ENCODE measurements at places on chromosomes 16 and 17.

DNA sequence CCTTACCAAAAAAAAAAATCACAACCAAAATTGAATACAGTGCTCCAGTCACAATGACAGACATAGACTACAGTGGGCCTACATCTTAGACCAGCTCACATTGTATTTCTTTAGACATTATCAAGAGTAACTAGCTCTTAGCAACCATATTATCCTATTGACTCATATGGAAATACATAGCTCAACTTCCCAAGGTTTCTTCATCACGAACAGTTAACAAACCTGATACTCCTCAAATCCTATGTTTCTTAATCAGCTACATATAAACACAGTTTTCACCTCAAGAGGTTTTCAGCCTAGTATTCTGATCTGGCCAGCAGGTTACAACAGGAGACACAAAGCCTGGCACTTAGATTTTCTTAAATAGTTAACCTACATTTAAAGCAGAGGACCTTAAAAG lies 29.7 kb downstream of the CMC2 start:
- no peak for DNase-seq

- DNase-seq: no peak
Measured at GRCh38 chr16:9012848-9013507, 49.3 kb upstream of the USP7 start.

- DNase-seq: no peak
Measured at GRCh38 chr16:66928702-66929388, 3.5 kb upstream of the RRAD start.

GRCh38 chr16:60142619-60143347 lies 1408.7 kb upstream of the GOT2 start:
- no peak for DNase-seq

DNA sequence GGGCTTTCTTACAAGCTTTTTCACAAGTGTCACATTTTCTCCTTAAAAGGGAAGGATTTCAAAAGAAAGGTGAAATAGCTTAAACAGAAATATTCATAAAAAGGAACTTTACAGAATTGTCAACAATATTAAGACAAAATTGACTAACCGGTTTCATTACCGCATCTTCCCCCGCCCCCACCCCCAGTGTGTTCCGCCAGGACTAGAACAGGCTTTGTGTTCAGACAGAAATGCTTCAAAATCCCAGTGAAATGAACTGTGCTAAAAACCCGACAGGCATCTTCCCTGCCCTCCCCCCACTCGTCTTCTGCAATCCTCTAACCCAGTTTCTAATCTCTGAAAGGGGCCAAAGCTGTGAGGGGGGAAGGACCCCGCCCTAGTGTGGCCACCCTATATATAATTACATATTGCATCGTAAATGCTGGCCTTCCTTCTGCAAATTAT lies 990 bp upstream of the ROGDI start:
- no peak for DNase-seq

GRCh38 chr16:57366544-57367040 lies 5.7 kb upstream of the CX3CL1 start:
- DNase-seq: no peak

DNA sequence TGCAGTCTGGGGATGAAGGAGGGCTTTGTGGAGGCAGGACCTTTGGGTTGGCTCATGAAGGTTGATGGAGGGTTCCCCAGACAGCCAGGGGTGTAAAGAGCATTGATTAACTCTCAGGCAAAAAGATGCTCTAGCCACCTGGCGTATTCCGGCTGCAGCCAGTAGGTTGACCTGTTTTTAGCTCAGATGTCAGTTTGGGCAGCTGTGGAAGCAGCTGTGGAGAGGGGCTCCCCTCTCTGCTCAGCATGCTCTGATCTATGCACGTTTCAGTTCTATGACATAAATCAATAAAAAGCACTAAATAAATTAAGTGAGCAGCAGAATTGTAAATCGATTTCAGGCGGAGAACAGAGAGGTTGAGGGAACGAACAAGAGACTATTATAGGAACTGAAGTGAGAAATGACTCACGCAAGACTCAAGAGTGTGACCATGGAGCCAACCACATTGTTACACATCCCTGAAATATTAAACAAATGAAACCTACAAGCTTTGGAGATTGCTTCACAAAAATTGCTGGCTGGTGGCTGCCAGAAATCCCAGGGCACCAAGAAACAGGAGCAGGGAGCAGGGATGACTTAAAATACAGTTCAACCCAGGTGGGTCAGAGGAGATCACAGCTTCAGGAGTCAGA lies 111.9 kb downstream of the GSG1L start:
- DNase-seq: no peak

- no peak for DNase-seq
Measured at GRCh38 chr17:35089586-35090296, 26.2 kb upstream of the RFFL start.

- DNase-seq: no peak
Measured at GRCh38 chr16:6560306-6561100, 772.1 kb upstream of the RBFOX1 start.

DNA sequence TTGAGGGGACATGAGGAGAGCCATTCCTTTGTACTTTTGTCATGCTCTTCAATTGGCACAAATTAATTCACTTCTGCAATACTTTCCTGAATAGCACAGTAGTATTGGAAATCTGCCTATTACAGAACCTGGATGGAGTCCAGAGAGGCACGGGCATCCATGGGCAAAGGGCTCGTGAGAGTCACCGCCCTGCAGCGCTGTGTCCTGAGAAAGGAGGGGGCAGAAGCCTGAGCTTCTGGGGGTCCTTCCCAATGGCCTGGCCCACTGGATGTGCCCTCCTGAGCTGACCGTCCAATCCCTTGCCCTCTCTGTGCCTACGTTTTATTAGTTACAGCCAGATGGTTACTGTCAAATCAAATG lies 3.5 kb downstream of the G6PC1 start:
- no peak for DNase-seq

- DNase-seq: no peak
Measured at GRCh38 chr16:24491731-24492130, 47.6 kb upstream of the RBBP6 start.

- DNase-seq: no peak
Measured at GRCh38 chr16:30375864-30376263, 1.3 kb downstream of the MYL11 start.

GRCh38 chr17:48237456-48237855 lies 129.9 kb downstream of the SNX11 start:
- no peak for DNase-seq

DNA sequence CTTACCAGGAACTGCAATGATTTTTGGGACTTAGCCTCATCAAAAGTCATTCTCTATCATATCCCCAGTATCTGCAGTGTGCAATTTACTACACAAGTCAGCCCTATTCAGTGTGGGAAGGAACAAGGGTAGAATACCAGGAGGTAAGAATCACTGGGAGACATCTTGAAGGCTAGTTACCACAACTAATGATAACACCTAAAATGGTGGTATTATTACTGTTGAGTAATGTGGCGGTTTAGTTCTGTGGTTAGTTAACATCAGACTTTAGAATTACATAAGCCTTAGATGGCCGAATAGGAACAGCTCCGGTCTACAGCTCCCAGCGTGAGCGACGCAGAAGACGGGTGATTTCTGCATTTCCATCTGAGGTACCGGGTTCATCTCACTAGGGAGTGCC lies 567.9 kb upstream of the CDH11 start:
- no peak for DNase-seq

All from HCT116 (cell line).